Activated T-helper 2 cell treated with anti-CD3 and anti-CD28 coated beads, Interferon-gamma antibody, Interleukin-2, Interleukin-4, amounts not matched to agents 10 μg/mL and 5 μg/mL and 100 μg/mL, durations not matched to agents 14 hours and 24 hours and 36 hours (primary cell): ENCODE measurements at places on chromosomes 3 and 15. TPM values are rescaled to one million over a fixed set of nuclear protein-coding genes. Genes with fewer than 3 reads are reported as not detected.

DNA sequence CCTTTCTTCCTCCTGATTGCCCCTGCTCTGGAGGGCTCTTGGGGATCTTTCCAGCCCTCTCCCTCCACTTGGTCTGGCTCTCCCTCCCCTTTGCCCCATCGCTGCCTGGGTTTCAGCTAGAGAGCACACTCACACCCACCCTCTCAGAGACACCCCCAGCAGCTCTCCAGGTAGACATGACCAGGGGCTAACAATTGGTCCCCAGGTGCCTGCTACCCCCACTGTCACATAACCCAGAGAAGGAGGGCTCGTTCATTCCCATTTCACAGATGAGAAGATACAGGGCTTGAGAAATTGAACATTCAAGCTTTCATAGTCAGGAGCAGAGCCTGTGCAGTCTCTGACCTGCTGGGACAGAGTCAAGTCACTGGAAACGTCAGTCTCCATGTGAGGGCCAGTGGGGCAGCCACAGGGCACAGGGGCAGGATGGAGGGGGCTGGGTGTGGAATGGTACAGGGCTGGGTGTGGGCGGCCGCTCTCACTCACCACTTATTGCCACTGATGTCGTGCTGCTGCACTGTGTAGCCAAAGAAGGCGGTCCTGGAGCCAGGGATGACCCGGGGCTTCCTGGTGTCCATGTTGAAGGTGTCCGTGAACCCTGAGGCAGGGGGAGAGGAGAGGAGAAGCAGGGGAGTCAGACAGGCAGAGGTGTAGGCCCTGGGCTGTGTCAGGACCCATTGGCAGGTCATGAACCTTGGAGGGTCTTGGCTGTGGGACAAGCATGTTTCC is 29.4 kb downstream of the ITGA11 start:
- H3K4me3 ChIP-seq, result no peak overlapping the region
- DNase-seq, result no peak
- H3K4me1 ChIP-seq, result peaks cover 4% of the 10 kb centered on the region
- no peak overlapping the region for H3K27ac ChIP-seq
- no peaks in the 10 kb centered on the region for H3K27me3 ChIP-seq
- no peaks in the 10 kb centered on the region for H3K36me3 ChIP-seq

- no peaks in the 10 kb centered on the region for H3K27me3 ChIP-seq
- H3K27ac ChIP-seq, result peak overlapping the region; percentile 80
- peak overlapping the region; percentile 72 for H3K4me3 ChIP-seq
- peaks cover 33% of the 10 kb centered on the region for H3K36me3 ChIP-seq
- H3K4me1 ChIP-seq, result peaks cover 43% of the 10 kb centered on the region
Observed at GRCh38 chr3:14959359-14959943, 12.1 kb downstream of the NR2C2 start.

DNA sequence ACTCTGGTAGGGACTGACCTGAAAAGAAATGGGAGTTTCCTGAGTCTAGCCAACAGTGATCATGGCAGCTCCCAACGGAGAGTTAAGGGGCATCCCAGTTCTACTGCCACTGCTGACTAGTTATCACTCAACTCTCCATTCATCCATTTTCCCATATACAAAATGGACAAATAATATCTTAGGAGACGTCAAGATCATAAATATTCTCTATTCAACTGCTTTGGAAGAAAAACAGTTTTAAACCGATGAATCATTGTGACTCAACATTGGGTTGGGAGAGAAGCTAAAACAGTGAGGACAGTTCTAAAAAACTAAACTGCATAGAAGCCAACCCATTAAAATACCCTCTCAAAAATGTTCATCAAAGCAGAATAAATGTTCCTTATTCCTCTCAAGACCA is 57.6 kb upstream of the CHRM5 start:
- no peaks in the 10 kb centered on the region for H3K27me3 ChIP-seq
- no peaks in the 10 kb centered on the region for H3K36me3 ChIP-seq
- DNase-seq, result no peak
- no peaks in the 10 kb centered on the region for H3K4me1 ChIP-seq

GRCh38 chr3:150798122-150798618 is 35.2 kb upstream of the SIAH2 start:
- no peak overlapping the region for H3K4me3 ChIP-seq
- H3K4me1 ChIP-seq, result peaks cover 10% of the 10 kb centered on the region
- no peaks in the 10 kb centered on the region for H3K36me3 ChIP-seq
- no peak for DNase-seq
- H3K27me3 ChIP-seq, result peaks cover 22% of the 10 kb centered on the region
- H3K27ac ChIP-seq, result no peak overlapping the region

GRCh38 chr15:86677278-86677677 is 597.6 kb downstream of the AGBL1 start:
- H3K4me1 ChIP-seq, result peaks cover 15% of the 10 kb centered on the region
- H3K27ac ChIP-seq, result peak overlapping the region; percentile 13
- DNase-seq, result no peak
- no peaks in the 10 kb centered on the region for H3K36me3 ChIP-seq
- no peaks in the 10 kb centered on the region for H3K27me3 ChIP-seq

- no peak overlapping the region for H3K27ac ChIP-seq
- H3K36me3 ChIP-seq, result no peaks in the 10 kb centered on the region
- H3K4me1 ChIP-seq, result no peaks in the 10 kb centered on the region
- no peak overlapping the region for H3K4me3 ChIP-seq
- peaks cover 10% of the 10 kb centered on the region for H3K27me3 ChIP-seq
Observed at GRCh38 chr3:122944671-122945161, 82.8 kb downstream of the SEMA5B start.

DNA sequence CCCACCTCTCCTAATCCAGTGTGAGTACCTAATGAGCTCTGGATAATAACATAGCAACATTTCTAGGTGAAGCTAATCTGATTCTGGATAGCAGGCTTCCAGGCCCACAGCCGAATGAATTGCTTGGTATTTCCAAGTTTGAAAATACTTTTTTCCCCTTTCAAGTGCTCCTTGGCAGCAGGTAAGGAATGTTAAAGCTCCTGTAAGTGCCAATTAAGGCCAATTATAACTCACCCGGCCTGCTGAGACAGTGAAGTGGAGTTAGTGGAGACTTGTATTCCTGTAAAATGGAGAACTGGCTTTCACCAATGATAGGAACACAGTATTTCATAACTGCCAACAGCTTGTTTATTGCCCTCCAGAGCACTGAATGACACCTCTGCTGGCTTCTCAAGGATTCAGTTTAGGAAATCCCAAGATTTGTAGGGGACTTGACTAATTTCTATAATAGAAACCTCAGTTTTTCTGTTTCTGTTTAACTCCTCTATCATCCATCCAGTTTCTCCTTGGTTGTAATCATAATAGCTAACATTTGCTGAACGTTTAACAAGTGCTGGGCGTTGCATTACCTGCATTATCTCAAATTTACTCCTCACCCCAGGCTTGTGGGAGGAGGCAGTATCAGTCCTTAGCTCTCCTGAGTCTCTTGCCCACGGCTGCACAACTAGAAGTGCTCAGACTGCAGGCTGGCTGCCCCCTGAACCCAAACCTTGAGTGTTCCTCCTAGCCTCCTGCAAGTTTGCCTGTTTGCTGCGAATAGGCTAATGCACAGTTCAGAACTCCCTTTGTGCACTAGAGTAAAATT is 52.7 kb upstream of the SCAANT1 start:
- no peak for DNase-seq
- peaks cover 66% of the 10 kb centered on the region for H3K4me1 ChIP-seq
- peak overlapping the region; percentile 9 for H3K27ac ChIP-seq

- H3K27ac ChIP-seq, result no peak overlapping the region
- H3K4me1 ChIP-seq, result peaks cover 17% of the 10 kb centered on the region
- no peak for DNase-seq
- H3K4me3 ChIP-seq, result no peak overlapping the region
- H3K27me3 ChIP-seq, result no peaks in the 10 kb centered on the region
Observed at GRCh38 chr3:189375532-189375931, 203.8 kb downstream of the TPRG1 start.

GRCh38 chr15:40891810-40892446 is 2.3 kb upstream of the VPS18 start:
- no peak overlapping the region for H3K4me3 ChIP-seq
- peaks cover 20% of the 10 kb centered on the region for H3K4me1 ChIP-seq
- H3K36me3 ChIP-seq, result peaks cover 6% of the 10 kb centered on the region
- no peak for DNase-seq

DNA sequence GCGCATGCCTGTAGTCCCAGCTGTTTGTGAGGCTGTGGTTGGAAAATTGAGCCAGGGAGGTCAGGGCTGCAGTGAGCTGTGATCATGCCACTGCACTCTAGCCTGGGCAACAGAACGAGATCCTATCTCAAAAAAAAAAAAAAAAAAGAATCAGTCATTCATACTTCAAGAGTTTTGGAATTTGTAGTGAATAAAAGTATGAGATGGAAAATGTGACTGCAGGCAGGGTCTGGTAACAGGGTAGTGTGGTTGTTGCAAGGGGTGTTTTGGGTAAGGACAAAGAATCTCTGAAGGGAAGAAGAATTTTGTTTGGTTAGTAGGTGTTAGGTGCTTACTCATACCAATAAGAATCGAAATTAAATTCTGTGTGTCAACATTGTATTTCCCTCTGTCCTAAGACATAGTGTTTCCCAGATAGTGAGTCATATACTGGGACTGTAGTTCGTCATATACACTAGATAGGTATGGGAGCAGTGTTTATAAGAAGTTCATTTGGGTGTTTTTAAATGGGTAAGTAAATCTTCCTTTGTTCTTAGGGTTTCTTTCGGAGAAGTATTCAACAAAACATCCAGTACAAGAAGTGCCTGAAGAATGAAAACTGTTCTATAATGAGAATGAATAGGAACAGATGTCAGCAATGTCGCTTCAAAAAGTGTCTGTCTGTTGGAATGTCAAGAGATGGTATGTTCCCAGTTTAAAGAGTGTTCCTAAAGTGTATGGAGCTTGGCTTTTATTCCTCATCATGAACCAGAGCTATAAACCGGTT is 14.2 kb downstream of the NR1D2 start:
- DNase-seq, result no peak
- no peaks in the 10 kb centered on the region for H3K27me3 ChIP-seq
- no peak overlapping the region for H3K4me3 ChIP-seq
- H3K36me3 ChIP-seq, result no peaks in the 10 kb centered on the region
- H3K27ac ChIP-seq, result peak overlapping the region; percentile 18

DNA sequence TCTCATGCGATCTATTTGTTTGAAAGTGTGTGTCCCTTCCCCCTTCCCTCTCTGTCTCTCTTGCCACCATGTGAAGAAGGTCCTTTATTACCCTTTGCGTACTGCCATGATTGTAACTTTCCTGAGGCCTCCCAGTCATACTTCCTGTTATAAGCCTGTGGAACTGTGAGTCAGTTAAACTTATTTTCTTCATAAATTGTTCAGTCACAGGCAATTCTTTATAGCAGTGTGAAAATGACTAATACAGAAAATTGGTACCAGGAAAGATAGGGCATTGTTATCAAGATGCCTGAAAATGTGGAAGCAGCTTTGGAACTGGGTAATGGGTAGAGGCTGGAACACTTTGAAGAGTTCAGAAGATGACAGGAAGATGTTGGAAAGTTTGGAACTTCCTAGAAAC is 743.7 kb upstream of the NECTIN3 start:
- no peaks in the 10 kb centered on the region for H3K27me3 ChIP-seq
- DNase-seq, result no peak
- H3K27ac ChIP-seq, result no peak overlapping the region
- H3K36me3 ChIP-seq, result no peaks in the 10 kb centered on the region
- no peak overlapping the region for H3K4me3 ChIP-seq

- H3K4me1 ChIP-seq, result peaks cover 18% of the 10 kb centered on the region
- no peak for DNase-seq
- H3K27me3 ChIP-seq, result peaks cover 41% of the 10 kb centered on the region
- no peak overlapping the region for H3K27ac ChIP-seq
Observed at GRCh38 chr3:149203758-149204157, 17.9 kb downstream of the CP start.

SLC12A1 gene
- not detected in 2 replicates for total RNA-seq

MAN2C1 gene
- 233 and 240 TPM in 2 replicates for total RNA-seq

FGF7 gene
- total RNA-seq, result not detected in 2 replicates

ZNF280D gene
- total RNA-seq, result 24.0 and 26.0 TPM in 2 replicates

CP gene
- total RNA-seq, result not detected in 2 replicates

TLR9 gene
- 0.32 and 0.50 TPM in 2 replicates for total RNA-seq

MITF gene
- 0.07 and 0.28 TPM in 2 replicates for total RNA-seq

HRH1 gene
- total RNA-seq, result 0.99 and 1.3 TPM in 2 replicates
